ENCODE measurements at places on chromosomes 7 and 10.
A peak's percentile ranks its signal among the peaks of the same experiment; 100 is the strongest.

- peak; percentile 3 for DNase-seq
Observed at GRCh38 chr7:129144834-129145668, 544 bp downstream of the TSPAN33 start.

GRCh38 chr7:22782616-22783232, 39.9 kb downstream of the TOMM7 start:
- DNase-seq = peak; percentile 11

DNA sequence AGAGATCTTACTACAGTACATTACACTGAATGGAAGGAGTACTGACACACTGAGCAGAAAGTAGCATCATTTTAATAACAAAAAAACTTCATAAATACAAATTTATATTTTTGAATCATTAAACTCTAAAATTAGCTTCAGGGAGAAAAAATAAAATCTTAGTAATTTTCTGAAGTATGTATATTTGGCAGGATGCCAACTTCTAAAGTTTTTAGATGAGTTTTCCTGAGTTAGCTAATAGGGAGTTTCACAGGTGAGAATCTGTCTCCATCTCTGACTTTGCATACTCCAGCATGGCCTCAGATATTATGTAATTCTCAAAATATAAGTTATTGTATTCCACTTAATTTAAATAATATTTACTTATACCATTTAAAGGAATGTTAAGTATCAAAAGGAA, 673.2 kb upstream of the PCDH15 start:
- DNase-seq = no peak

DNA sequence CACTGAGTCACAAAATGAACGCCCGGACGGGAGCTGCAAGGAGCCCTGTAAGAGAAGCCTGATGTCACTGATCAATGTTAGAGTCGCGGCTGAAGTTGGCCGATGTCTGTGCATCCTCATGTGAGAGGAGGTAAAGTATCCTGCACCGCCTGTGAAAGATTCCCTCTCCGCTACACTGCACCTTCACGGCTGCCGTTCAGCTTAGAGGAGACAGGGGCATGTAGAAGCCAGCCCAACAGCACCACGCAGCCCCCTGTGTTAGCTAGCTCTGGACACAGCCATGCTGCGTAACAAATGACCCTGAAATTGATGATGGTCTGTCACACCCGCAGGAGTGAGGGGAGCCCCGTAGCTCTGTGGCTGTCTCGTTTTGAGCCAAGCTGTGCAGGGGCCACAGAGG, 81.5 kb upstream of the DIP2C start:
- DNase-seq = no peak

GRCh38 chr7:134394056-134394455, 64.8 kb downstream of the AKR1B1 start:
- no peak for DNase-seq

DNA sequence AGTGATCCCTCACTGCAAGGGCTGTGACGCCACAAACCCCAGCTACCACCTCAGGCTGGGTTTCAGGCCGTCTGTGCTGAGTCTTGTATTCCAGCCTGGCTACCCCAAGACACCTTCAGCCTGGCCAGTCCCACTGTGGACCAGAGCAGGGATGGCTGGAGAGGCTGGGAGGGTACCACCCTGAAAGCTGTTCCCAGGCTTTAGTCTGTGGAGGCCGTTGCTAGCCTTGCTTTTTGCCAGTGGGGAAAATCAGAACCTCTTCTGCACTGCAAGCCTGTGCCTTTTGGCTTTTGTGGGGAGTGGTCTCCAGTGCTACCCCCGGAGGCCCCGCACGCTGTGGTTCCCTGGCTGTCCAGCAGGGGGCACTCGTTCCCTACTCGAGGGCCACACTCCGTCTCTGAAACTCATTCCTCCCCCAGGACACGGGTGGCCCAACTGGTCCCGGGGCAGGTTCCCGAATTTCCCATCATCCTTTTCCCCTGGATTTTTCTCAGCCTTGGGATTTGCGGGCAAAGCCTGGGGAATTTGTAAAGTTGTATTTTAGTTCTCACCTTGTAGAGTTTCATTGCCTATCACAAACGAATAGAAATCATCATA, 128.4 kb upstream of the BTBD16 start:
- no peak for DNase-seq

DNA sequence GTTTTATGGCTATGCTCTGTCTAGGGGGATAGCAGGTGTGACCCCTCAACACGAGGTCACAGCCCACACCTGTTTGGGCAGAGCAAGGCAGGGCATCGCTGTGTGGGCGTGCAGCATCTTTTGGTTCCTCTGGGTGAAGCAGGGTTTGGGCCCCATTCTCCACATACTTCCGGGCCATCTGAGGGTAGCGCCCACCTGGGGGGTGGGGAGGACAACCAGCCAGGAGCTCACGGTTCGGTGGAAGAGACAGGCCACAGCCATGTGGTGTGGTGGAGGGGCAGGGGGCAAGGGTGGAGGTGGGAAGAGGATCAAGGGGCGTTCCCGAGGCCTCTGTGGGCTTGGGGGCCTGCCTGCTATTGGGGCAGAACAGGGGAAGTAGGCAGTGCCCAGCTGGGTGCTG, 2.4 kb downstream of the SH2B2 start:
- DNase-seq = no peak

GRCh38 chr7:86961686-86962085, 97.8 kb downstream of the ELAPOR2 start:
- peak; percentile 56 for DNase-seq

All from G401 (cell line).